ENCODE measurements at places on chromosomes 12 and 14. TPM values are rescaled to one million over a fixed set of nuclear protein-coding genes. Genes with fewer than 3 reads are reported as not detected.

The DBX2 gene
- 1.6 TPM for total RNA-seq

The PLEKHG3 gene
- 6.2 TPM for total RNA-seq

The NRL gene
- 0.94 TPM for total RNA-seq

The SERPINA12 gene
- not detected for total RNA-seq

The CRACR2A gene
- total RNA-seq = 1.1 TPM

The GOLGA5 gene
- 28.7 TPM for total RNA-seq

The SIX6 gene
- total RNA-seq = not detected

The TCL1B gene
- total RNA-seq = not detected

The ARHGEF25 gene
- total RNA-seq = 49.4 TPM

The OR4E2 gene
- not detected for total RNA-seq

The CAPZA3 gene
- not detected for total RNA-seq

The GNPTAB gene
- total RNA-seq = 138 TPM

The PAN2 gene
- 29.9 TPM for total RNA-seq

- DNase-seq = no peak
Observed at GRCh38 chr12:112798048-112798760, 6.7 kb downstream of the RPH3A start.

DNA sequence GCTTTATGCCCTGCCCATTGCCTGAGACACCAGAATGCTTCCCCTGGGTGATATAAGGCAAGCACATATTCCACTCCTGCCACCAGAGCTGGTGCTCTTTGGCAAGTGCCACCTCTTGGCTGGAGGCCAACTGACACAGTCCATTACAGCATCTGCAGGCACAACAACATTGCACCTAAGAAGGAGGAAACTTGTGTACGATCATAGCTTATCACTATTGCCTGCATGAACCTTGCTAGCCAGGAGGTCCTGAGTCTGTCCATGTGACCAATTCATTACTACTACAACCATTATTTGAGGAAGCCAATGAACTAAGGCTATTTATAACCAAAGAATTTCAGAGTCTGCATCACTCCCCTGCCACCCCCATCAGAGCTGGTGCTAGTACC lies 119.8 kb upstream of the SCAF11 start:
- no peak for DNase-seq

- DNase-seq = no peak
Observed at GRCh38 chr14:31189346-31190218, 18.0 kb downstream of the HECTD1 start.

- DNase-seq = no peak
Observed at GRCh38 chr12:124550123-124551089, 17.0 kb downstream of the NCOR2 start.

DNA sequence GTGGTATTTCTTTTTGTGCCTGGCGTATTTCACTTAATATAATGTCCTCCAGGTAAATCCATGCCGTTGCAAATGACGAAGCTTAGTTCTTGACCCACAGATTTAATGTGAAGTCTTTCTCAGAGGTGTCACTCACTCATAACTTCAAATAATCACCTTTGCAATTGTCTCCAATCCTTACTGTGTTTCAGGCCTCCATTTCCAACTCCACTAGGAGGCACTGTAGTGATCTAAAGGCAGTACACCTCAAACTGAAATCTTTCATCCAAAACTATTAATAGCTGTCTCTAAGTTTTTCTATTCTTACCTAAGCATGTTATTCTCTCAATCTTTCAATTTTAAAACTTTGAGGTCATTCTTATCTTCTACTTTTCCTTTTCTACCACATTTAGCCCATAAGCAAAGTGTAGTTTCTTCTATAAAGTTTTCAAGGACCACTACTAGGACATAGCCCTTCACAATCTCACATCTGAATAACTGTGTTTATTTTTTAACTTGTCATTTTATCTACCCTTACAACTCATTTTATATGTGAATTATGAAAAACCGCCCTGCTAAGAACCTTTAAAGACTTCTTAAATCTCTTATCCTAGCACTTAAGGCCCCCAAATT lies 25.5 kb upstream of the FBXO34 start:
- no peak for DNase-seq

GRCh38 chr14:85529803-85530574 lies at the start of gene FLRT2:
Gene FLRT2, plus strand, starts transcription at chr14:85530144. Its CDS starts 91,371 bp downstream, at chr14:85621515.
- DNase-seq = peak; percentile 62

DNA sequence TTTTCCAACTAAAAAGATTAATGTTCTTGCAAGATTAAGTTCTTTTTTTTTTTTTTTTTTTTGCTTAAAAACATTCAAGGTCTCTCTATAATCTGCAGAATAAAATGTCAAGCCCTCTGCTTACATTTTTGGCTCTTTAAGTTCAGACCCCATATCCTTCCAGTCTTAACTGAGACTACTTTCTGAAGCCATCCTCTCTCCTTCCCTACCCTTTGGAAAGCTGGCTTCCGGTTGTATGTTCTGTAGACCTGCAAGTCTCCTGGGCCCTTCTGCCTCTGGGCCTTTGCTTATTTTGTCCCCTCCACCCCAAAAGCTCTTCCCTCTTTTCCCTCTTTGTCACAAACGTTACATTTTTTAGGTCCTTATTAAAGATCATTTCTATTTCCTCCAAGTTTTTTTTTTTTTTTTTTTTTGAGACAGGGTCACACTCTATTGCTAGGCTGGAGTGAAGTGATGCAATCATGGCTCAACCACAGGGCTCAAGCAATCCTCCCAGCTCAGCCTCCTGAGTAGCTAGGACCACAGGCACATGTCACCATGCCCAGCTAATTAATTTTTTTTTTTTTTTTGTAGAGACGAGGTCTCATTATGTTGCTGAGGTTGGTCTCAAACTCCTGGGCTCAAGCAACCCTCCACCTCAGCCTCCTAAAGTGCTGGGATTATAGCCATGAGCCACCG lies 46.5 kb downstream of the PTPRB start:
- DNase-seq = no peak

DNA sequence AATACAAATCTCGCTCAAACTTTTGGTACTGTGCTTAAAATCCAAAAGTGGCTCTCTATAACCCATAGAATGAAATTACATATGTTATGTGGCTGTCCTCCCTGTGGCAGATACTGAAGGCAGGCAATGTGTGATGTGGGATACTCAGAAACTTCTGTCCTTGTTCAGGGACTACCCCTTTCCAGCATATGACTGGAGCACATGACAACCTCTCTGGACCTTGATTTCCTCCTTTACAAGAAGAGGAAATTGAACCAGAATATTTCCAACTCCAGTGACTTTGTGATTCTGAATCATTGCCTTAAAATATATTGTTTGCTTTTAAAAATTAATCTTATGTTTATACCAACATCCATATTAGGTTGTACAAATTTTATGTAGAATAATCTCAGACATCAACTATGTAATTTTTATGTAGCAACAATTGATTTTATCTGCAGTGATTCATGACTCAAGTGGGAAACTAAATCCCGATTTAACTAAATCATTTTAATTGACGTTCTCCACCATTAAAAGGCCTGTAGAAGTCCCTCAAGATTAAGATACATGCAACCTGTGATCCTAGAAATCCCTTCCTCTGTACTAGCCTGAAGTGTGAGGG lies 162.4 kb downstream of the AKAP6 start:
- DNase-seq = no peak

DNA sequence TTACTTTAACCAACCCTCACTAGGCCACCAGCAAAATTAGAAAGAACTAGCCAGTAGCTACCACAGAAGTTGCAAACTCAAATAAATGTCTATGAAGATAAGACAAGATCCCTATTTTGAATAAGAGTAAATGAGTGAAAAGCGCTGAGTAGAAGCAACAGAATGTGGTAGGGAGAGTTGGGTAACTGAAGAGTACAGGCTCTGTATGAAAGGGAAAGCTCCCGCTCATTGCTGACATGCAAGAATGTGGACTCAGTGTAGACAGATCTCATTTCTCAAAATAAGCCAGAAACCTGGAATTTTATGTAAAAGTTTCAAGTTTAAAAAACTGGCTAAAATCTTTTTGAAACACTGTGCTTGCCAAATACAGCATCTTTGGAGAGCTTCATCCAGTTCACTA lies 63.9 kb downstream of the NAV3 start:
- DNase-seq = no peak

- no peak for DNase-seq
Observed at GRCh38 chr14:26730929-26731618, 133.2 kb upstream of the NOVA1 start.

DNA sequence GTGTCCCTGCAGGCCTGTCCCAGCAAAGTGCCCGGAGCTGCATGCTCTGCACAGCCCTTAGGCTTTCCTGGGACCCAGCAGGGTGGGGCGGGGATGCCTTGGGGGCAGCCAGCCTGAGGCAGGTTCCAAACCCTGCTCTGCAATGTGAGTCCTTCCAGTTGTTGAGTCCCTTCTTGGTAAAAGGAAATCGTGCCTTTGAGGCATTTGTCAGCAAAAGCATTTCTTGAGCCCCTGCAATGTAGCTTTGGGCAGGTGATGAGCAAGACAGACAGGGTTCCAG lies 38.1 kb upstream of the TRAF3 start:
- DNase-seq = no peak

- no peak for DNase-seq
Observed at GRCh38 chr14:24086193-24086955, 7.7 kb upstream of the PCK2 start.

DNA sequence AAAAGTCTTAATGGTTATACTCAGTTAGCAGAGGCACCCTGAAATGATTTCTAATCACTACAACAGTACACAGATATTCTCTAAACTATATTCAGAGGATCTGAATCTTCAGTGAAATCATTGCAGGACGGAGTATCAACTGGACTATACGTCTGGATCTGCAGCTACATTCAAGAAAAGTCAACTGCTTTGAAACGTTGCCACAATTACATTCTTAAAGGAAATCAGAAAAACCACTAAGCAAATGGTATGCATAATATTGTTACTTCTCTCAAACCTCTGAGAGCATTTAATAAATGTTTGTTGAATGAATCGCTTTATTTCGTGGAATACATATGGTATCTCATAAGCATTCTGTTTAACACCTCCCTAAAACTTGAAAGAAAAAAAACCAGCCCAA lies 67.4 kb downstream of the MED13L start:
- DNase-seq = no peak

- no peak for DNase-seq
Observed at GRCh38 chr14:54738009-54738408, 164.6 kb downstream of the GCH1 start.

- DNase-seq = no peak
Observed at GRCh38 chr14:76193696-76194095, 42.0 kb downstream of the GPATCH2L start.

- DNase-seq = no peak
Observed at GRCh38 chr12:49693931-49694444, 13.2 kb downstream of the FMNL3 start.

DNA sequence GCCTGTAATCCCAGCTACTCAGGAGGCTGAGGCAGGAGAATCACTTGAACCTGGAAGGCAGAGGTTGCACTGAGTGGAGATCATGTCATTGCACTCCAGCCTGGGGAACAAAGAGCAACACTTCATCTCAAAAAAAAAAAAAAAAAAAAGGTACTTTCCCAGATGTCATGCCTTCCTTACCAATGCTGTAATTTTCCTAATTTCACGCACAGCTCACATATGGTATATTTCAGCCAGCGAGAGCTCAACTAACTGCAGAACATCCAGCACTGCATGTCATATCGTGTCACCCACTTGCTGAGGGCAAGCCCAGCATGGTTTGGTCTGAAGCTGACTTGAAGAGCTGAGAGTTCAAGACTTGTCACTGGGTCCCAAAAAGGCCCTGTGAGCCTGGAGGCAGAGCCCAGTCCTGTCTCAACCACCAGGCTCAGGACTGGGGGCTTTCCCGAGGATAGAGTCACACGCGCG lies 29.0 kb downstream of the NFKBIA start:
- DNase-seq = no peak

DNA sequence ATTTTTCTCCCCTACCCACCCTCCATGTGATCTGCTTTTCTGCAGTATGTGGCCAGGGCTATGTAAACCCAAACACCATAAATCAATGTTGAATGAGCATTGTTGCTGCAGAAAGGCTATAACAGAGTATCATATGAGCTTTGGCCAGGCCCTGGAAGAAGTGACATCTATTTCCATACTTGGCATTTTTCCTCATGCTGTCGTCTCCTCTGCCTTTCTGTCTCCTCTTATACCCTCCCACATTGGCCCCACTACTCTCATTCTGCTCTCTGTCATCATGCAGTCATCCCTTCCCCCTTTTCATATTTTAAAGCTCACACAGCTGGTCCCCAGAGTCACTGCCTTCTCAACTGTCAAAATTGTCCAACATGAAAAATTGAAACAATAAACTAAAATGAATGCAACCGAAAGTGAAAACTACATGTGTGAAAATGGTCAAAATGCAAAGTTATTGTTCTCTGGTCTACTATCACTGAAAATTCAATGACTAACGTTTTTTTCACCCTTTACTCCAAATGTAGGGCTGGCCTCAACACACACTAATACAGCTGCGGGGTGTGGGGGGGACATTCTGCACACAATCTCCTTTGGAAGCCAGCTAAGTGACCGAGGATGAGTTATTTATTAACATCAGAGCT lies 290.7 kb upstream of the TMPO start:
- DNase-seq = no peak

- DNase-seq = no peak
Observed at GRCh38 chr14:79093531-79093930, 923.4 kb downstream of the NRXN3 start.

DNA sequence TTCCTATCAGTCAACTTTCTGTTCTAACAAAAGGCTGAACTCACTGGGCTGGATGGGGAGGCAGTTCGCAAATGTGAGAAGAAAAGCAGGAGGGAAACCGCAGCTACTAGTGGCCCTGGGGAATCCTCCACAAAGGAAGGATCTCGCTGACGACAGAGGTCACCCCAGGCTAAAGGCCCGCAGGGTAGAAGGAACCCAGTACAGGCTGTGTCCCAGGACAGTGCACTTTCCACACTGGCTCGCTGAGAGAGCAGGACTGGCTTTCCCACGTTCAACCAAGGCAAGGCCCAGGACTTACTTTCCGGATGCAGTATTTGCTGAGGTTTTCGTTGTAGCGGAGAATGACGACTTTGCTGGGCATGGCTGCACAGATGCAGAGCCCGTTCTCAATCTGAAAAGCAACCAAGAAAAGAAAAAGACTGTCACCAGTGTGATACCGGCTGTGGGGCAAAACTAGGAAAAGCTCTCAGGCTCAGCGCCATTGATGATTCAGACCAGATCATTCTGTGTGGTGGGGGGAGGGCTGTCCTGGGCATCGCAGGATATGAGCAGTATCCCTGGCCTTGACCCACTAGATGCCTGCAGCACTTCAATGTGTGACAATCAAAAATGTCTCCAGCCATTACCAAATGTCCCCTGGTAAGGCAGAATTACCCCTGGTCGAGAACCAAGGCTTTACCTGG lies 36.3 kb downstream of the PRKAB1 start:
- DNase-seq = peak; percentile 33

GRCh38 chr12:132437252-132437932 lies 52.6 kb upstream of the FBRSL1 start:
- no peak for DNase-seq

GRCh38 chr14:88831284-88831683 lies 6.8 kb downstream of the TTC8 start:
- DNase-seq = no peak

- no peak for DNase-seq
Observed at GRCh38 chr12:131140697-131141096, 187.0 kb downstream of the ADGRD1 start.

DNA sequence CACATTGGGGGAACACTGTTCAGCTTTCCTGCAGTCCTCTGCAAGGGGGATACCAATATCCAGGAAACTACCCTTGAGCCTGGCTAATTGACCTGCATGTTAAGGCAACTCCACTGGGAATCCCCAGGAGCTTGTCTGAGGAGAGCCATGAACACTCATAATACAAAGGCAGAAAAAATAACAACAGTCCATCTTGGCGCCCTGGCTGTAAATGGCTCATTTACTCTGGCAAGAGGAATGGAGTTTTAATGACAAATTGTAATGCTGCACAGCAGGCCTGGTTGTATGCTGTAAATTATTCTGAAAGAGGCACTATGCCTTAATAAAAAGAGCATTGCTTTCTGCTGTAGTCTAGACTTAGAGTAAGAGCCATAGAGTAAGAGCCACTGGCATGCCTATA lies 58.3 kb downstream of the SLC8A3 start:
- DNase-seq = no peak

All from occipital lobe (tissue), 3 donors.